ENCODE measurements at places on chromosomes 3 and 15.

GRCh38 chr3:148518520-148518919 lies 179.2 kb upstream of the AGTR1 start:
- DNase-seq, result no peak

GRCh38 chr3:168877899-168878298 lies 782.2 kb upstream of the GOLIM4 start:
- no peak for DNase-seq

GRCh38 chr15:63104727-63105126 lies 16.9 kb upstream of the LACTB start:
- no peak for DNase-seq

DNA sequence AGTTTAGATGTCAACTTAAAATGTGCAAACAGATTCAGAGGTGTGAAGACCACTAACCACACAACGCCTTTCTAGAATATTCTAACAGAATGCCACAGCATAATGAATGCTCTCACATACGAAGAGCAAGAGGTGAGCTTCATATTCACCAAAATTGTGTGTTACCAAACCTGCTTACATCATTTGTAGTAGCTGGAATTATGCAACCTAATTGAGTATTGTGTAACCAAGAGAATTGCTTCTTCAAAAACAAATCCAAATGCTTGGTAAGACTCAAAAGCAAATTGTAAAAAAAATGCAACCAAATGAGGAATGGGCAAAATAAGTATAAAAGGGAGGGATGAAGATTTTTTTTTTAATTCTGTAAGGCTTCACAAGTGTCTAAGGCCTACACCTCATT lies 160.7 kb downstream of the TAFA4 start:
- DNase-seq, result no peak

DNA sequence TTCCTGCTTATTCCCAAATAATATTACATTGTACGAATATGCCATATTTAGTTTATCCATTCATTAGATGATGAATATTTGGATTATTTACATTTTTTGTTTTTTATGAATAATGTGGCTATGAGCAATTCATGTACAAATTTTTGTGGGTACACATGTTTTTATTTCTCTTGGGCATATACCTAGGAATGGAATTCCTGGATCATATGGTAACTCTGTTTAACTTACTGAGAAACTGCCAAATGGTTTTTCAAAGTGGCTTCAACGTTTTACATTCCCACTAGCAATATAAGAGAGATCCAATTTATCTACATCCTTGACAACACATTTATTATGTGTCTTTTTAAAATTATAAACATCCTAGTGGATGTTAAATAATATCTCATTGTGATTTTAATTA lies 362.0 kb upstream of the TMCO5A start:
- no peak for DNase-seq

- DNase-seq, result no peak
These were observed 168.0 kb upstream of the THRB start for GRCh38 chr3:24662449-24663345.

GRCh38 chr15:53576841-53577240 lies 182.6 kb downstream of the WDR72 start:
- DNase-seq, result no peak

DNA sequence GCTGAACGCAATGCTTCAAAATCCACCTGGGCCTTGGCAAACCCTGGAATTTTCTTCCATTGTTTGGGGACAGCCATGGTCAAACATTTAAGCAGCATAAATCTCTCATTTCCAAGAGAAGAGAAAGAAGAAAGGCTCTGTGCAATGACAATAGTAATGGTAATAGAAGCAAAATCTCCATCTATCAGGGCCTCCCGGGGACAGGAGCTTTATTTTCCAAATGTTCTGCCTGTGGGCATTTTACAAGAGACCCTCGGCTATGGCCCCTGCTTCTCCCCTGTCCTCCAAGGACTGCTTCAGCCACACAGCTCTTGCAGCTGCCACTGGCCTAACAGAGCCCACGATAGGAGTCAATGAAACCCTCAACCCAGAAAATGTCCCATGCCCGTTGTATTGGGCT lies 12.7 kb upstream of the FAM240A start:
- DNase-seq, result no peak

DNA sequence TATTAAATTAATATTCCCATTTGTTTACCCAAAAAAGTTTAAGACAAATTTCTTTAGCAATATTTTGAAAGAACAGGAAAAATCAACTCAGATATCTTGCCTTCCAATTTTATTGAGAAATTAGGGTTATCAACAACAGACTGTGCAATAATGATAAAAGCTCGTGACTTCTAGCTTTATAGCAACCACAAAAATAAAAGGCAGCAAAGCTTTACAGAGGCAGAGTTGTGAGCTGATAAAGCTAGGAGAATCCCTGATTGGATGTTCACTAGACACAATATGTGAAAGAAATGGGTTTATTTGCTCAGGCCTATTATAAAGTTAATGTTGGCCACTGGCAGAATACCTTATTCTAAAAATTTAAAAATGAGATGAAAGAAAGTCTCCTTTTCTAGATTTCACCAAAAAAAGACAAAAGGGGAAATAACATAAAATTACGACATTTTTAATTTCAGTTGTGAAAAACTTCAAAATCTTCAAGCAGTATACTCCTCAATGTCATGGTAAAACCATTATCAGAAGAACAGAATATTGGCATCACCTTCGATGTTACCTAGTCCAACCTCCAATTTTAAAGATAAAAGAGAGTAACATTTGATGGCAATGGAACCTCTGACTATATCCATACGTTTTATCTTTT lies 2.8 kb downstream of the VPS13C start:
- no peak for DNase-seq

DNA sequence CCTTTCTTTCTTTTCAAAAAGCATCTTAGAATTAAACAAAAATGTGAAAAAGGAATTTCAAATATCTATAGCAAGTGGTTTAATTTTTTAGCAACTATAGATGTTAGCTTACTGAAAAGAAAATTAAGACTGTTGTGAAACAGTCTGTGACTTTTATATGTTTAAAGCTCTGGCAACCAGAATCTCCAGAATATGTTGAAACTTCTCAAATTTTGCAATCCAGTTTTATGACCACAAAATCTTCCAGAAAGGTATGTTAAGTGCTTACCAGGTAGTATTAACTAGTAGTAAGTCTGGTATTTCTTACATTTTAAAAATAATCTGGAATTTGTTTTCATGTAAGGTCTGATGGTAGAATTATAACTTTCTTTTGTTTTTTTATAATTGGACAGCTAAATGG lies 235.0 kb downstream of the SLC9A9 start:
- DNase-seq, result no peak

- DNase-seq, result no peak
These were observed 34.2 kb upstream of the GALNT15 start for GRCh38 chr3:16140116-16140893.

DNA sequence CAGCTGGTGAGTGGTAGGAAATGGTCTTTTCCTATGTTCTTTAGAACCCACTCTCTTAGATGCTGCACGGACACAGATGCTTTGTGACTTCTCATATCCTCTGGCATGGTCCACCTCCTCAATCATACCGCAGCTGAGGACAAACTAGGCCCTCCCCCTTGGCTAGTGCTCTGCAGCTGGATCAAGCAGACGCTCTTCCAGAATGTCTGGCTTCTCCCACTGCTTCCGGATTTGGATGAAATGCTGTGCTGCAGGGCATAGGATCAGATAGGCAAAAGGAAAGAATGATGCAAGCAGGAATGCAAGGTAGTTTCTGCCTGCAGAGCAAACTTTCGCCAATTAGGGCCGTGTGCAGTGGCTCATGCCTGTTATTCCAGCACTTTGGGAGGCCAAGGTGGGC lies 75.7 kb upstream of the SLC4A7 start:
- no peak for DNase-seq

DNA sequence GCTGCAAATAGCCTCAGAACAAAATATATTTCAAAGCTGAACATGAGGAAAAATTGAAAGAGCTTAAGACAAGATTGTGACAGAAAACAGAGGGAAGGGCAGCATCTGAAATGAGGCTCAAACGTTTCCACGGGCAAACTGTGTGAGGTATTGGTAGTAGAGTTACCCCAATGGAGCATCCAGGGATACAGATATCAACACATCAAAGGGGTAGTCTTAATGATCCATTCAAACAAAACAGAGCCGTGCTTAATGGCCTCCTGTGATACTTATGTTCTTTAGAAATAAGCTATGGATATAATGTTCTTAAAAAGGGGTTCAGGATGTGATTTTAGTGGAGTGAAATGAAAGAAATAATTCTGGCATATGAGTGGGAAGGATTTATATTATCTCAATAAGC lies 430.3 kb upstream of the PDZRN3 start:
- DNase-seq, result no peak

GRCh38 chr3:104176706-104177105 lies 1190.0 kb upstream of the ALCAM start:
- no peak for DNase-seq

GRCh38 chr15:48084759-48085590 lies 35.8 kb upstream of the SLC24A5 start:
- no peak for DNase-seq

DNA sequence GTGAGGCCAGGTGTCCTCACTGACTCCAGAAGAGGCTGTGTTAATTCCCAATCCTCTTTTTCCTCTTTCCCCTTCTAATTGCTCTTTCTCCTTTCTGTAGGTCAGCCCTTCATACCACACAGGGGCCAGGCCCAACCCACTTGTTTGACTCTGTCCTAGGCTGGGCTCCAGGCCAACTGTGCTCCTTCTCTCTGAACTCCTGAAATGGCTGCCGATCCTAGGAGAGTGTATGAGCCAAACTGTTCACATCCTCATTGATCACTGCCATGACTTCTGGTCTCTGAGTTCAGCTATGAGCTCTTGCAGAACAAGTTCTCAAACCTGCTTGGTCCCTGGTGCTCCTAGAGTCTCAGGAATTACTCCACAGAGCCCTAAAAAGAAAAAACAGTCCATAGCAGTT lies 145.1 kb downstream of the VGLL4 start:
- no peak for DNase-seq

- DNase-seq, result no peak
These were observed 271.4 kb upstream of the RARB start for GRCh38 chr3:25156626-25157025.

DNA sequence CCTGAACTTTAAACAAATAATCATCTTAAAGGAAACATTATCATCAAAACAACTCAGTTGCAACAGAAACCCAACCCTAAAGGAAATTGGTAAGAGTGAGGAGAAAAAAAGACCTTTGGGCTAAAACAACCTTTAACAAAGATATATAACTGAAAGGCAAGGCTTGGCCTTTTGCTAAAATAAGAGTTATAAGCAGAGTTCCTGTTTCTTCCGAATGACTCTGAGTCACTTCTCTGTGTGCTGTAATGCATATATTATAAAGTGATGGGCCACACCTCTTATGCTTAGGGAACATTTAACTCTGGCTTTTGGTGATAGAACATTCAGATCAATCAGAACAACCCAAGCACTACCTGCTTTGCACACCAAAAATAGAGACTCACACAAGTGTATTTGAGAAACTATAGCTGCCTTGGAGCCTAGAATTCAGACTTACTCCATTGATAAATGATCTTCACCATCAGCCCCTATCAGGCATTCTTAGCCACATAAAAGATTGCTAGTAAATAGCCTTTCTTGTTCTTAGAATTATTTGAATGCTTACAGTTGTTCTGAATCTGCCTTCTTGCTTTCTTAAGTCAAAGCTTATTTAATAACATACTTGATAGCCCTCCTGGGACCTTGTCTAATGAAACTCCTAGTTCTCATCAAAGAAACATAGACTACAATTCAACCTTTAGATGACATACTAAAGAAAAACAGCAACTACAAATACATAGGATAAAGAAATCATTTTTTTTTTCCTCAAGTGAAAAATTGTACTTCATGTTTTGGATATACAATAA lies 294.2 kb upstream of the SEMA6D start:
- no peak for DNase-seq

DNA sequence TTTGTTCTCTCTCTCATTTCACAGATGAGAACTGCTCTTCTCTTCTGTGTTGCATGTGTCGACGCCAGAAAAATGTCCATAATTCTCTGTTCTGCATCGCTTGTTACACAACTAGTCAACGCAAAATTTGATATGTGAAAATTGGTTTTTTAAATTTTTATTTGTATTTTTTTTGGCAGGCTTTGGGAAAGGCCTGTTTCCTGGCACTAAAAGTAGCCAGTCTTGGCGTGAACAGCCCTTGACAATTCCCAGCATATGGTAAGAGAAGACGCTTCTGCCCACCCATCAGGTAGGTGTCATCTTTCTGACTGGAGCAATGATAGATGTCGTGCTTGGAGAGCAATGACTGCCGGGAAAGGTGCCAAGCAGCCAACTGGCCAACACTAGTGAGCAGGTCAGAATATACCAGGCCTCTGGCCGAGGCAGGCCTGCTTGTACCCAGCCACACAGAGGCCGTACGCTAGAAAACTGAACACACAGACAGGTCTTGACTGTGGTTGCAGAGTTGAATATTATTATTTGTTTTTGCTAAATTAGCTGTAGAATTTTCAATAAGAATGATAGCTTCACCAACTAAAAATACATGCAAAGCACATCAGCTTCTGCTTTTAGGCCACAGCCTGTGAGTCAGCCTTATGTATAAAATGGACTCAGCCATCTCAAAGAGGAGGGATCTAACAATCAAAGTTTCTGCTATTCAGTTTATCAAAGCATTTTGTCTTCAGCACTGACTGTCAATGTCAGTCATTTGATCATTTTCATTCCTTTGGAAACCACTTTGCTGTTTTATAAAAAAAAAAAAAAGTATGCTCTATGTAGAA lies 837.5 kb downstream of the MCTP2 start:
- no peak for DNase-seq

DNA sequence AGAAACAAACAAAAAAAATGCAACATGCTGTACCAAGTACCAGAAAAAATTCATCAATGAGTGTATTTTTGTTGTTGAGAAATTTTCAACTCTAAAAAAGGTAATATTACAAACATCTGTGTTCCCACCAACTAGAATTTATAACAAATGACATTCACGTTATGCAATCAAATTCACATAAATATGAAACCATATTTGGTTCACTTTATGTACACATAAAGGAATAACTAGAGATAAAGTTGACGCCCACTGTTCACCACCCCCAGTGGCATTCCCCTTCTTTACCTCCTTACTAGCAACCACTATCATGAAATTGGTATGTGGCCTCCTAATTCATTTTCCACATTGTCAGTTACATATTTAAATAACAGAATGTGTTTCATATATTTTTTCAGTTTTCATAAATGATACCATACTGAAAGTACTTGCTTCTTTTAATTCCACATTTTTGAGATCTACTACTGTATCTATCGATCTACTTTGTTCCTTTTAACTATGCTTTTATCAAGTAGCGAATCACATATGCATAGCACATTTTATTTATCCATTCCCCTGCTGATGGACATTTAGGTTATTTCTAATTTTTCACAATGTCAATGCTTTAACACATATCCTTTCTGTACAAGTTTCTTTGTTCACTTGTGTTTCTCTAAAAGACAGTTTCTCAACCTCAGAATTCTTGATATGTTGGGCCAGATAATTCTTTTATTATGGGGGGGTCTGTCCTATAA lies 34.5 kb downstream of the TBC1D5 start:
- DNase-seq, result no peak

Measured in stimulated activated CD8-positive, alpha-beta memory T cell treated with anti-CD3 and anti-CD28 coated beads, Interleukin-2, amount 100 ng/mL, for 1 hour (primary cell).